GM23248 (cell line): ENCODE measurements at places on chromosomes 5 and 9.

- DNase-seq = no peak
Observed at GRCh38 chr5:119374901-119375300, 19.1 kb downstream of the TNFAIP8 start.

DNA sequence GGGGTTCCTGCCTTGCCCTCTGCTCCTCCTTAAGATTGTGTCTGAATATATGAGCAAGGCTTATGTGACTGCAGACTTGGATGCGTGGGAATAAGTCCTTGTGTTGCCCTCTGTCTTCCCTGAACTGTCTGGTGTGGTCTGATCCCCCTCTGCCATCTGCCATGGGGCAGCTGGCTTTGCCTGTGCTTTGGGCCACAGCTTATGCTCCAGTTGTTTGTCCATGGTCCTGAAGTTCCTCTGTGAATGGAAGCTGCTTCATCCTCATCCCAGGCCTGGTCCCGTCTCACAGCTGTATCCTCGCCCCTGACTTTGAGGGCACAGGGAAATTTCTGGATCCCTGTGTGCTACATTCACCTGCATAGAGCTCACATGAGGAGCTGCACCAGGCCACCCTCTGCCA is 14.7 kb downstream of the IL31RA start:
- DNase-seq = peak; percentile 48

DNA sequence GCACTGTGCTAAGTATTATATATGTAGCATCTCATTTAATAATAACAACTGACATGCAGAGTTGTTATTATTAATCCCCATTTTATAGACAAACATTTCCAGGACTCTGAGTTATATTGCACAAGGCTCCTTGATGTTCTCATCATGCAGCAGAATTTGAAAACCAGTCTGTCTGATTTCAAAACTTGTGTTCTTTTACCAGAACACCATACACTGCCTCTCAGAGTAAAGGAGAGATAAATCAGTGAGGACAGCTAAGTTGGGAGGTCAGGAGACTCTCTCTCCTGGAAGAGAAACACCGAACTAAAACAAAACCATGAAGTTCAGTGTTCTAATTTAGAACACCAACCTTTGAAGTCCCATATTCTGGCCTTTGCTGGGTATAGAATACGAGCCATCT is 92.7 kb upstream of the TNC start:
- no peak for DNase-seq

DNA sequence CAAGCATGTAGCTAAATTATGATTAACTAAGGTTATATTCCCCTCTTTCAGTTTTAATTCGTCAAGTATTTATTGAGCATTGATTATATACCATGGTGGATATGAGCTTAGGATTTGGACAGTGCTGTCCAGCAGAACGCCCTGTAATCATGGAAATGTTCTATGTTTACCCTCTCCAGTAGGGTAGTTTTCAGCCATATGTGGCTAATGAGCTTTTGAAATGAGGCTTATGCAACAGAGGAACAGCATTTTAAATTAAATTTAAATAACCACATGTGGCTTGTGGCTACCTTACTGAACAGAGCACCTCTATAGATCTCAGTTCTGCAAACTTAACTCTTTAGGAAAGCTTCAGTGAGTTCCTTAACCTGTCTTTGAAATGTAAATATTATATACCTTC is 59.1 kb downstream of the JMY start:
- no peak for DNase-seq

DNA sequence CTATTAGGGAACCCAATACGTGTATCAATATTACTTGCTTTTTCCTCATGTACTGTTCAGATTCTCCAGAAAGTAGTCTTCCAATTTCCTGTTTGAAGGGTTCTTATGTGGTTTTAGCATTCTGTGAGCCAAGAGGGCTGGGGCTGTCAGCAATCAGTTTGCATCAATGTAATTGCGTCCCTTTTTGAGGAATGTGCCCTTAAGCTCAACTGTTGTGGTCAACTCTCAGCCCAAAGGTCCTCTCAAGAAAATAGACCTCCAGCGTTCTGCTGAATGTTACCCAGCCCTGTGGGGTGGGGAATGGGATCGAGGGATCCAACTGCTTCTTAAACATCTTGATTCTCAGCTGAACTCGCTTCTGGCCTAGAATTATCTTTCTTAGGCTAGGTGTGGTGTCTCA is 43.8 kb upstream of the CDK20 start:
- DNase-seq = no peak
